ENCODE measurements at places on chromosomes 3 and 15. TPM values are rescaled to one million over a fixed set of nuclear protein-coding genes. Genes with fewer than 3 reads are reported as not detected.

The CXCR6 gene
- not detected for total RNA-seq

The CHST13 gene
- total RNA-seq = not detected

DNA sequence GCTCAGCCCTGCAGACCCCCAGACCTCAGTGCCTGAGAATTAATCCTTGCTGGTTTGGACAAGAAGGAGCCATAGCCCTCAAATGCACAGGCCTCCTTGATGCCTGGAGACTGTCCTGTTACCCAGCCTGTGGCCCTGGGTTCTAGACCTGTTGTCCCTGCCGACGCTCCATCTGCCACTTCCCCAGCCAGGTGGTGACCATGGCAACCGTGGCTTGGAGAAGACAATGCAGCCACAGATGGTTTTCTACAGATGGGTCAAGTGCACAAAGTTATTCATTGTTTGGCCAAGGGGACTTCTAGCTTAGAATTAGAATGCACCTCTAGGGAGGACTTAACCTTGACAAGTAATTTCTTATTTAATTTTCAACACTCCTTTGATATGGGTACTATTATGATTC, 297.1 kb downstream of the UACA start:
- DNase-seq = no peak

DNA sequence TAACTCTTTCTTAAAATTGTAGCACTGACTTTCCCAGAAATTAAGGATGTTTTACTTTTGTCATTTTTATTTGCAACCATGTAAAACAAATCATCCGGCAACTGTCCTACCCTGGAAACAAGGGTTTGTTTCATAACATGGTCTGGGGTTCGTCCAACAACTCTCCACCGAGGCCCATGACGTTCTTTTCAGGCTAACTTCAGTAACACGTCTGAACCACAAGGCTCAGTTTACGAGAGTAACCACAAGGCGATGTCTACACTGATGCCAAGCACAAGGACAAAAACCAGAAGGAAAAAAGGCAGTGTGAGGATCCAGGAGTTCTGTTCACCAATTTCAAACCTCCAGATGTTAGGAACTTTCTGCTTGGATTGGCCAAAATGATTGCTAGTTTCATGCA, 546.1 kb downstream of the NTRK3 start:
- no peak for DNase-seq

DNA sequence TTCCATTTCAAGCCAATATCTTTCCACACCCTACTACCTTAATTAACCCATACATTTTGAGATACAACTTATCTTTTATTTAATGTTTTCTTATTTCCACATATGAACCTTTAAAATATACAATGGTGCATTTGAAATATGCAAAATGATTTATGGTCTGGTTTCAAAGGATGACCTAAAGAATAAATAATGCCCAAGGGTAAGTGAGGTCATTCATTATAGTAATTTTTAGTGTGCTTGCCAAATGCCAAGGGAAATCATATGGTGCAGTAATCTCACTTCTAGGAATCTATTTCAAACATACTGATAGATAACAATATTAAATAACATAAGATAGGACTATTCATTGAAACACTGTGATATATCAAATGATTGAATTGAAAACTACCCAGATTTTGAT, 1055.4 kb downstream of the AGBL1 start:
- DNase-seq = no peak

- DNase-seq = peak; percentile 72
Observed at GRCh38 chr3:46946856-46947545, 29.5 kb downstream of the CCDC12 start.

- no peak for DNase-seq
Observed at GRCh38 chr3:157075693-157076420, 84.1 kb downstream of the CCNL1 start.

DNA sequence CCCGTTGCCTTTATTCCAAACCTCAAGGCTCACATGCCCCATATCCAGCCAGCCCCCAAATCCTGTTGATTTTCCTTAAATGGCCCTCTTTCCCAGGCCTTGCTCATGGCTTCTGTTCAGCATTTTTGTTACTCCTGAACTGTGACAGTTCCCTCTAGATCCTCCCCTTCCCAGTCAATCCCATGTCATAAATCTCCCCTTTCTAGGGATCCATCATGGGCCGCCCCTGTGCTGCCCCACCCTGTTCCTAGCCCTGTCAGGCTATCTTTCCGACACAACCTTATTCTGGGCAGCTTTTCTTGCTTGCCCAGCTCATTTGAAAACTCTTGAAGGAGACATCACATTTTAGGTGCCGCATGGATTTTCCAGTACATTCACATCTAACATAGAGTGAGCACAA, 84.8 kb downstream of the TLE3 start:
- DNase-seq = no peak

DNA sequence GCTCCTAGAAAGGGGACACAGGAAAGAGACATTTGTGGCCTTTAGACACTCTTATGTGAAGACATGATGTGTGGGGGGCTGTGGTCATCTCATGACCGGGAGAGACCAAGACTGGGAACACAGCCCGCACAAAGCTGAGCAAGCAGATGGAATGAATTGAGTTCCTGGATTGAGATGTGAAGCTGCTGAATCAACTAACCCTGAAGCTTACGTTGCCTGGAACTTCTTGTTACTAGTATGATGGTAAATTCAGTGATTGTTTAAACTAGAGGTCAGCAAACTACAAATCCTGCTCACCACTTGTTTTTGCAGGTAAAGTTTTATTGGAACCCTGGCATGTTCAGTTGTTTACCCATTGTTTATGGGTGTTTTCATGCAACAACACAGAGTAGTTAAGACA, 83.4 kb upstream of the BHLHE40 start:
- peak; percentile 5 for DNase-seq

DNA sequence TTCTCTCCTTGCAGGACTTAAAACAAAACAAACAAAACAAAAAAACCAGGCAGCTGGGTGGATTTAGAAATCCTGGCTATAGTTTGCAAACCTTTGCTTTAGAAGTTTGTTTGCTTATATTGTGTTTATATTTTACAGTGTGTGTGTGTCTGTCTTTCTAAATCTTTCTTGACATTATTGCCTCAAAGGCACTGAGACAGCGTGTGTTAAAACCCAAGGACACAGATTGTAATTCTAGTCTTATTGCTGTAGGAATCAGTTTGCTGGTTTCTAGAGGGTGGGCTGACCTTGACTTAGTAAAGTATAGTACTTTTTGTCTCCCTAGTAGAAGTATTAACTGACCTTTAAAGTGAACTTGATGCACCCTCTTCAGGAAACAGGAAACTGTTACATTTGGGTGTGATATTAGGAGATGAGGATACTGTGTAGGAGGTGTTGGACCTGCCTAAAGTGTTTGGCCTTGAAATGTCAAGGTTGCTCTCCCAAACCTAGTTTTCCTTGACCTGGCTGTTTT, 71.0 kb downstream of the TCF12 start:
- DNase-seq = no peak

- DNase-seq = peak; percentile 14
Observed at GRCh38 chr3:140186421-140186920, 251.5 kb downstream of the CLSTN2 start.

- peak; percentile 91 for DNase-seq
Observed at GRCh38 chr3:99783011-99783573, 34.6 kb upstream of the CMSS1 start.

- no peak for DNase-seq
Observed at GRCh38 chr3:5254281-5255048, 67.0 kb downstream of the EDEM1 start.

GRCh38 chr3:130661140-130661891, 85.3 kb downstream of the PIK3R4 start:
- no peak for DNase-seq

DNA sequence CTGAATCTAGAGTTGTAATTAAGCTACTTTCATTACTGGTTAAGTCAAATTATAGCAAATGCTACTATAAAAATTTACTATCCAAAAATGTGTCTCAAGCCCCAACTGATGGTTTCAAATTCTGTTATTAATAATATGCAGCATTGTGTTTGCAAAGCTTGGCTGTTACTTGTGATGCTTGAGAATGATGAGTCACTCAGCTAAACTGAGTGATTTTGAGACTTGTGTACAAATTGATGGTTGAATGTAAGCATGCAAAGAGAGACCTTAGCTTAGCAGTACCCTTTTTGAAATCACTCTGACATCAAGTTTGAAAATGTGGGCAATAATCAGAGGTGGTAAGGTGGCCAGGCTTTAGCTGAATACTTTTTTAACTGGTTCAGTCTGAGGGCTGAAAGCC, 27.6 kb downstream of the OPA1 start:
- DNase-seq = no peak

DNA sequence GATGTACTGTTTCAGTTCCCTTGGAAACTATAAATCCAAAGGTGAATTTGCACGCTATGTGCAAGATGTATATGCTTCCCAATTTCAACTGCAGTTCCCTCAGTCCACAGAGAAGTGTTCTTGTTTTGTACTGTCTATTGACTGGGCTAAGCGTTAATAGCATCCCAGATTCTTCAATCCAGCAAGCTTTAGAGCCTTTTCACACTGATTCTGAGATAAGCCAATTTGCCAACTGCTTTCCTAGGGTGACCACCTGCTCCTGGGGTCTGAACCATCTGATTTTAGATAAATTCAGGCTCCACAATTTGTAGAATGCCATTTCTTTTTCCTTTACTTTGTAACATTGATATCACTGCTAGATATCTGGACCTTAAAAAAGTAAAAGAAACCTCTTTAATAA, 340.1 kb downstream of the PTPRG start:
- DNase-seq = no peak

DNA sequence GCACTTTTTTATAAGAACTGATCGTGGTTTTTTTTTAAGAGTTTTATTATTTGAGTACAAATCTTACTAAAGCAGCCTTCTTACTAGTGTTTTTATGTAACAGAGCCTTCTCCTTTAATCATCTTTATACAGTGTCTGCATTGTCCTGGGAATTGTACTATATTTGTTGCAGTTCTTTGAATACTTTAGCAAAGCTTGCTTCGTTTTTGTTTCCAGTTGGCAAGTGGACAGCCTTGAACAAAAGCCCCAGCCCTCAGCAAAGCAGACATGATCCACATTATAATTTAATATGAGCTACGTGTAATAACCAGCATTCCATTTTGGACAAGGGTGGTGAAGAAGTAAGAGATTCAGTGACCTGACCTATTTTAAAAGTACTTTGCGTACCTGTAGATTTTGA, 112.2 kb upstream of the FLNB start:
- no peak for DNase-seq

GRCh38 chr15:82003916-82004315, 41.9 kb downstream of the MEX3B start:
- DNase-seq = no peak
